H9 (cell line): ENCODE measurements at places on chromosomes 7 and 10. TPM values are rescaled to one million over a fixed set of nuclear protein-coding genes. Genes with fewer than 3 reads are reported as not detected.

DNA sequence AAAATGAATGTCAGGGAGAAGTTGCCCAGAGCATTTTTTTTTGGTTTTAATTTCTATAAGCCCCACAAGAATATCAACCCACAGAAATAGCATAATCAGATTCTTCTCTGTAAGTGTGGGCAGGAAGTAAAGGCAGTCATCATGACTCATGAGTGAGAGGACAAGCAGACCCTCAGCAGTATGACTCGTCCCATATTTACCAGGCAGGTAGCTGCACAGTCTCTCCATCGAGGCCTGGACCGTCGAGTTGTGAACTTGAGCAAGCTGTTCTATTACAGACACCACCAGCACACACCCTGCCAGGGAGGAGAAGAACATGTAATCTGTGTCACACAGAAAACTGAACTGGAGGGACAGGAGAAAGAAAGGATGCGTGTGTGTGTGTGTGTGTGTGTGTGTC is 37.8 kb downstream of the AOAH start:
- 0 out of 2 replicates have a peak, but pooled peaks cover 5% of the 10 kb centered on the region for H3K4me1 ChIP-seq
- H3K27me3 ChIP-seq = no peaks in the 10 kb centered on the region
- no peak overlapping the region for H3K4me3 ChIP-seq
- no peak for DNase-seq
- H3K27ac ChIP-seq = no peak overlapping the region
- no peaks in the 10 kb centered on the region for H3K36me3 ChIP-seq

- H3K36me3 ChIP-seq = peaks cover 25% of the 10 kb centered on the region
- H3K27ac ChIP-seq = no peak overlapping the region
- H3K4me3 ChIP-seq = no peak overlapping the region
These were observed 1030.9 kb upstream of the CELF2 start for GRCh38 chr10:9986786-9987185.

GRCh38 chr10:84256510-84257342 is 11.9 kb downstream of the RGR start:
- H3K4me1 ChIP-seq = no peaks in the 10 kb centered on the region
- H3K27ac ChIP-seq = no peak overlapping the region
- H3K27me3 ChIP-seq = no peaks in the 10 kb centered on the region; the same call in 1 of the 2 replicates
- no peaks in the 10 kb centered on the region for H3K36me3 ChIP-seq

GRCh38 chr7:82443036-82443546 is 486 bp downstream of the CACNA2D1 start:
- 0 out of 2 replicates have a peak, but pooled peaks cover 2% of the 10 kb centered on the region for H3K4me1 ChIP-seq
- H3K4me3 ChIP-seq = peak overlapping the region; percentile 96
- no peaks in the 10 kb centered on the region for H3K36me3 ChIP-seq
- H3K27ac ChIP-seq = peak overlapping the region; percentile 49
- peak; percentile 54 for DNase-seq

Gene CYP26C1
- total RNA-seq = 0.42 and 0.79 TPM in 2 replicates

- no peaks in the 10 kb centered on the region for H3K4me1 ChIP-seq
- H3K27me3 ChIP-seq = no peaks in the 10 kb centered on the region
- no peaks in the 10 kb centered on the region; the same call in 2 of the 3 replicates for H3K36me3 ChIP-seq
- H3K4me3 ChIP-seq = no peak overlapping the region
These were observed 80.7 kb upstream of the CXCL12 start for GRCh38 chr10:44465401-44466115.

DNA sequence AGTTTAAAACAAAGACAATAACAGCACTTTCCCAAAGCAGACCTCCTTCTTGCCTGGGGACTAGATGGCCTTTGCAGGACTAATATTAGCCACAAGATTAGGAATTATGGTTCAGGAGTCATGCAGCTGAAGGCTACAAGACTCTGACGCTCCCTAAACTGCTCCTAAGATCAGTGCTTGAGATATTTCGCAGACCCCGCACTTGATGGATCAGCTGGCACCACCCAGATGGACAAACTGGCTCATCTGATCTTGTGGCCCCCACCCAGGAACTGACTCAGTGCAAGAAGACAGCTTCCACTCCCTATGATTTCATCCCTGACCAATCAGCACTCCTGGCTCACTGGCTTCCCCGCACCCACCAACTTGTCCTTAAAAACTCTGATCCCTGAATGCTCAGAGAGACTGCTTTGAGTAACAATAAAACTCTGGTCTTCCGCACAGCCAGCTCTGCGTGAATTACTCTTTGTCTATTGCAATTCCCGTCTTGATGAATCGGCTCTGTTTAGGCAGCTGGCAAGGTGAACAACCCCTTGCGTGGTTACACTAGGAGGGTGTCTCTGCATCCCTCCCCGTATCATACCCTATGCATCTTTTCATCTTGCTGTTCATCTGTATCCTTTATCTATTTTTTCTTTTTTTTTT is 26.9 kb upstream of the NRBF2 start:
- peaks cover 2% of the 10 kb centered on the region; the same call in 1 of the 2 replicates for H3K4me1 ChIP-seq
- no peak for DNase-seq
- H3K4me3 ChIP-seq = 0 out of 3 replicates have a peak overlapping the region, but pooled peaks have one; percentile 5
- no peaks in the 10 kb centered on the region for H3K27me3 ChIP-seq
- H3K27ac ChIP-seq = no peak overlapping the region
- H3K36me3 ChIP-seq = no peaks in the 10 kb centered on the region

DNA sequence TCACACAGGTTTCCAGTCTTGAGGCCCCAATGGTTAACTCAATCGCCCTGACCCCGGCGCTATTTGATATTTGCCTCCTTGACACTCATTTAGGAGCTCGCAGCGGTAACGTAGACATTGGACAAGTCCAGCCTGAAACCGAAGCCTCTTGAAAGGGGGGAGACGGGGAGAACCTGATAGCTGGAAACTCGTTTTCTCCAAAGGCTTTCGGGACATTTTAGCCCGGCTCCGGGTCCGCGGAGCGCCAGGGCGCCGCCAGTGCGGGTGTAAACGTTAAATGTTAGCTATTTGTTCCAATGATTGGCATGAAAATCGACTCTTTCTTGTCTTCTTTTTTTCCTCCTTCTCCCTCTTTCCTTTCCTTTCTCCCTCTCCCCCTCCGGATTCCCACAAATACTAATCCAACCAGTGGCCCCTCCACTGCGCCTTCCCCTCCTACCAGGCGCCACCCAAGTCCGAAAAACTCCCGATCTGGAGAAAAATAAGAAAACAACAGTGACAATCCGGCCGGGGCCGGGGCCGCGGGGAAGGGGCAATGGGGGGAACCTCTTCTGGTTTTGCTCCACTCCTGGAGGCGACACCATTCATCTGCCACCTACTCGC is 17.2 kb upstream of the GATA3 start:
- peaks cover 5% of the 10 kb centered on the region; the same call in 1 of the 2 replicates for H3K4me1 ChIP-seq
- no peak for DNase-seq
- no peak overlapping the region for H3K27ac ChIP-seq
- H3K36me3 ChIP-seq = no peaks in the 10 kb centered on the region
- peaks cover 95% of the 10 kb centered on the region for H3K27me3 ChIP-seq

DNA sequence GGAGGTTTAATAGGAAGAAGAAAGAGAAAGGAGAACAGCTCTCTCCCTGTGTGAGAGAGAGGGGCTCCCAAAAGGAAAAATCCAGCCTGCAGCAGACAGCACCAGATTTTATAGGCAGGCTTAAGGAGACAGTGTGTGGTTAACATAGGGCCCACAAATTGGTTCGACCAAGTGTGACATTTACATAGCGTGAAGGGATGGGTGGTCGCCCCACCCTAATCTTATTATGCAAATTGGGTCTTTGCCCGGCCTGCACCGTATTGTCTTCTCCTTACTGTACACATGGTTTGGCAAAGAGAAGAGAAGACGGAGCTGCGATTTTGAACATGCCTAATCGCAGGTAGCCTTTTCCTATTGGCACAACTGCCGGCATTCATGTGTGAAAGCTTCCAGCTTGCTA is 756.3 kb downstream of the NXPH1 start:
- no peak for DNase-seq
- H3K27me3 ChIP-seq = no peaks in the 10 kb centered on the region
- H3K36me3 ChIP-seq = no peaks in the 10 kb centered on the region

GRCh38 chr7:127941476-127942210 is 89.6 kb downstream of the LRRC4 start:
- peaks cover 7% of the 10 kb centered on the region; the same call in 1 of the 2 replicates for H3K36me3 ChIP-seq
- H3K27me3 ChIP-seq = no peaks in the 10 kb centered on the region
- no peak for DNase-seq

Gene UPK3BL2
- 2.7 and 4.6 TPM in 2 replicates for total RNA-seq

Gene INMT
- total RNA-seq = 0.59 and 0.70 TPM in 2 replicates

Gene KEL
- 0.72 and 1.5 TPM in 2 replicates for total RNA-seq

DNA sequence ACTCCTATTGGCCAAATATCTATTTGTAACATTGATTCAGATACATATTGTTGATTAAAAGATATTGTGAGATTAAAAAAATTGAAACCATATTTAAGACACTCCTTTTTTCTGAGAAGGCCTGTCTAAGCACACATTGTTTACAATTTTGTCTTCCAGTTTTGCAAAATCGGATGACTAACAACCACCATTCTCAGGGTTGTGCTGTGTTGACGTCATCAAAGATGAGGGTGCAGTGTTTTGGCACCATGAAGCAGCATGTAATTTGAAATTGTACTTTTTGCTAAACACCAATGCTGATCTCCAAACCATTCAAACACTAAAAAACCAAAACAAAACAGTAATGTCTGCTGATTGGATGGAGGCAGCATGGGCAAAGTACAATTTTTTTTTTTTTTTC is 7.4 kb downstream of the CREB5 start:
- H3K27me3 ChIP-seq = no peaks in the 10 kb centered on the region
- no peaks in the 10 kb centered on the region for H3K4me1 ChIP-seq
- H3K27ac ChIP-seq = no peak overlapping the region
- H3K36me3 ChIP-seq = no peaks in the 10 kb centered on the region
- no peak for DNase-seq
